ENCODE measurements at places on chromosomes 7 and 10.
A peak's percentile ranks its signal among the peaks of the same experiment; 100 is the strongest.

- peak; percentile 71 for DNase-seq
Observed at GRCh38 chr7:121023683-121024511, 35.4 kb downstream of the CPED1 start.

- DNase-seq = no peak
Observed at GRCh38 chr7:27182861-27183681, 2.0 kb downstream of the HOXA11 start.

- DNase-seq = no peak
Observed at GRCh38 chr7:105270117-105270516, 118.6 kb downstream of the SRPK2 start.

GRCh38 chr10:119651514-119652360, 557 bp downstream of the BAG3 start:
- no peak for DNase-seq

DNA sequence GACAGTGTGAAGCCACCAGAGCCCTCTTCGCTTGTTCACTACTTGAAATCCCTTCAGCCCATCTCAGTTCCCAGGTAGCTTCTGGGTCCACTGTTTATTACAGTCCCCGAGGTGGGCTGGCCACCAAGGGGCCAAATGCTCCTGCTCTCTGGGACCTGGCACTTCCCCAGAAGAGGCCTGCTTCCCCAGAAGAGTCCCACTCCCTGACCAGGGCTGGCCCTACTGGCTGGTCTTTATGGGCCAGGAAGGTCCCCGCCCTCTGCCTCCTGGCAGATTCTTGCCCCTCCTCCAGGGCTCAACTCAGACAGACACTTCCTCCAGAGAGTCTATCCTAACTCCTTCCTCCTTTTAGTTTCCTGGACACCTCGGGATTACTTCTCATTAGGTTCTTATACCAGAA, 70.7 kb upstream of the LRRC18 start:
- no peak for DNase-seq

DNA sequence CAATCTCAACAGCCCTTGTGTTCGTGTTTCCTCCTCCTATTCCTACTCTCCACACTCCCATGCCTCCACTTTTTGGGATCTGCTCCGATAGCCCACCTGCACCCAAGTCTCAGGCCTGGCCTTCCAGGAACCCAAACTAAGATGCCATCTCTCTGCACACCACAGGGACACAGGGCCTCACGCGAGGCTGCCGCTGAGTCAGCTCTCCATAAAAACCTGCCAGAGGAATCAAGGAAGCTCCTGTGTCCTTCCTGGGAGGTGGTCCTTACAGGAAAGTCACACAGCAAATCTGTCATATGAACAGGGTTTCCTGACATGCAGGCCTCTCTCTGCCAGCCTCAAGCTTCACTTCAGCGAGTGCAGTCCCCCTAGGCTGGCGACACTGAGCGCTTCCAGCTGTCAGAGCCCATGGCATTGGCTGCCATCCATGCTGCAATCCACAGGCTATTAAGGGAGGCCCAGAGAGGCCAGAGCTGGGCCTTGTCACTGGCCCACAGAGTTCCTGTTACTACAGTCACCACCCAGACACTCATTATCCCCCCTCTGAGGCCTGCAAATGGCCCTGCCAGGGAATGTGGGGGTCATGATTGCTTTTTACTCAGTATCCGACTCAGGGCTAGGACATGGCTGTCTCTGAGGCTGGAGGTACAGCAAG, 151.4 kb downstream of the OAT start:
- peak; percentile 54 for DNase-seq

- no peak for DNase-seq
Observed at GRCh38 chr7:143493751-143494150, 16.1 kb downstream of the TAS2R41 start.

Measured in fibroblast of lung (primary cell).